ENCODE measurements at places on chromosomes 12 and 14.

DNA sequence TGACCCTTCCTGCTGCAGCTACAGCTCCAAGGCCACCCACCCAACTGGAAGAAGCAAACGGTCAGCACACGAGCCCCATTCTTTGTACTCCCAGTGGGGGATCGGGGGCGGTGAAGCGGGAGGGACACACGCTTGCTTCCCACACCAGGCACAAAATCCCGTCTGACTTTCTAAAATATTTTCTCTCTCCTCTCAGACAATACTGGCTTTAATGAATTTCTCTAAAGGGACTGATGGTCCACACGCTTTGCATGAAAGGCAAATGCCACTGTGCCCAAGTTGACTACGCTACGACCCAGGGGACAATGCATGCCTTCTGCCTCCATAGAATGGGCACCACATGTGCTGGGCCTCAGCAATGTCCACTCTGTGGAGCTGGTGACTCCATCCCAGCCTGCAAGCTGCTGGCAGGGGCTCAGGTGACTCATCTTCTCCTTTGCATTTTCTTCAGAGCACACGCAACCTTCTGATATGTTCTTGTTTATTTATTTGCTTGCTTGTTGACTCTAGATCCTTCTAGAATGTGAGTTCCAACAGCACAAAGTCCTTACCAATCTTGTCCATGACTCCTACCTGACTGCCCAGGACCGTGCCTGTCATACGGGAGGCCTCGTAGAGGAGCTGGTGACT lies 15.6 kb downstream of the SYNE3 start:
- no peak for DNase-seq

- DNase-seq: no peak
Measured at GRCh38 chr12:59408431-59408830, 187.4 kb upstream of the SLC16A7 start.

- no peak for DNase-seq
Measured at GRCh38 chr12:848882-849527, 96.6 kb downstream of the WNK1 start.

GRCh38 chr12:49043856-49044258 lies 16.7 kb downstream of the KMT2D start:
- DNase-seq: peak; percentile 69

DNA sequence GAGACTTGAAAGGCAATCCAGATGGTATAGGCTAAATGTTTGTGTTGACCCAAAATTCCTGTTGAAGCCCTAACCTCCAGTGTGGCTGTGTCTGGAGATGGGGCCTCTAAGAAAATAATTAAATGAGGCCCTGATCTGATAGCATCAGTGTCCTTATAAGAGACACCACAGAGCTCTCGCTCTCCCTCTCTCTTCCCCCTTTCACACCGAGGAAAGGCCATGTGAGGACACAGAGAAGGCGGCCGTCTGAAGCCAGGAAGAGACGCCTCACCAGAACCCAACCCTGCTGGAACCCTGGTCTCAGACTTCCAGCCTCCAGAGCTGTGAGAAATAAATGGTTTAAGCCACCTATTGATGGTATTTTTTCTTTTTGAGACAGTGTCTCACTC lies 87.5 kb downstream of the SCARB1 start:
- DNase-seq: no peak

GRCh38 chr12:94616203-94616729 lies 34.1 kb downstream of the TMCC3 start:
- no peak for DNase-seq

DNA sequence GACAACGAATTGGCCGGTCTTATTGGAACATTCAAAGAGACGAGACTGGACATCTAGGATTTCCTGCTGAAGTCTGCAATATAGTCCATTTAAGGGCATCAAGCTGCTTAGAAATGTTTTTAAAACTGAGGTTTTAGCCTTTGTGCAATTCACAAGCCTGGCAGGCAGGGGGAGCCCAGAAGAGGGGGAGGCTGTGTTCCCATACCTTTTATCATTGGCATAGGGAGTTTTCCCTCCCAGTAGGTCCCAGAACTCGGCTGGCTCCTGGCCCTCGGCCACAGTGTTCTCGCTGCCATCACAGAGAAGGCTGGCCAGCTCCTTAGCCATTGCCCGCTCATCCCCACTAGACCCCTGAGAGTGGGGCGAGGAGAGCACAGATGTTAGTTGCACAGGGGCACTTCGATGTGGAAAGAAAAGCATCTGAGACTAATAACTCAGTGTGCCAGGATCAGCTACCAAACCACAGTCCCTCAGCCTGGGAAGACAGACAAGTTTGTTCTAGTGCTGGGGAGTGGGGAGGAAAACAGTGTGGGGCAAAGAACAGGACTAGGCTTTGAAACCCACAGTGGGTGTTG lies 15.1 kb downstream of the AVIL start:
- DNase-seq: peak; percentile 48

DNA sequence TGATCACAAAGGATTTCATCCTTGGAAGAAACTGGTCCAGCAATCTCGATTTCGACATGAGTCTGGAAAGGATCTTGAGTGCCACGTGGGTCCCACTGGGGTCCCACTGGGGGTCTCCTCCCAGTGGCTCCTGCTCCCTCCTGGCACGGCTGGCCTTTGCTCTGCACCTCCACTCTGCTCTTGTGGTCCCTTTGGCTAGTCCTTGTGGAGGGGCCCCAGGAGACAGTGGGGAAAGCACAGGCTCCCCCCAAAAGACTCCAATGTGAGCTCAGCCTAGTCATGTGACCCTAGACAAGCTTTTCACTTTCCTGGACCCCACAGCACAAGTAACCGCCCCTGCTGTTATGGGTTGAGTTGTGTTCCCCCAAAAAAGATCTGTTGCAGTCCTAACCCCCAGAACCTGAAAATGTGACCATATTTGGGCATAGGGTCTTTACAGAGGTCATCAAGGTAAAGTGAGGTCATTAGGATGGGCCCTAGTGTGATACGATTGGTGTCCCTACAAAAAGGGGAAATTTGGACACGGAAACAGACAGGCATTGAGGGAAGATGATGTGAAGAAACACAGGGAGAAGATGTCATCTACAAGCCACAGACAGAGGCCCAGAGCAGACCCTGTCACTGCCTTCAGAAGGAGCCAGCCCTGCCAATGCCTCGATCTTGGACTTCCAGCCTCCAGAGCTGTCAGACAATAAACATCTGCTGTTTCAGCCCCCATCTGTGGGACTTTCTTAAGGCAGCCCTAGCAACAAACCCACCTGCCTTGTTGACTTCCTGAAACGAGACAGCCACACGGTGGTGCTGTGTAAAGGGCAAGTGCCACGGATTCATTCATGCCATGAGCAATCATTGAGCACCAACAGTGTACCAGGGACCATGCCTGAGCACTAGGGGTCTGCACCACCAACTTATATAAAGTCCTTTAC lies 23.8 kb upstream of the PPP2R5C start:
- no peak for DNase-seq

DNA sequence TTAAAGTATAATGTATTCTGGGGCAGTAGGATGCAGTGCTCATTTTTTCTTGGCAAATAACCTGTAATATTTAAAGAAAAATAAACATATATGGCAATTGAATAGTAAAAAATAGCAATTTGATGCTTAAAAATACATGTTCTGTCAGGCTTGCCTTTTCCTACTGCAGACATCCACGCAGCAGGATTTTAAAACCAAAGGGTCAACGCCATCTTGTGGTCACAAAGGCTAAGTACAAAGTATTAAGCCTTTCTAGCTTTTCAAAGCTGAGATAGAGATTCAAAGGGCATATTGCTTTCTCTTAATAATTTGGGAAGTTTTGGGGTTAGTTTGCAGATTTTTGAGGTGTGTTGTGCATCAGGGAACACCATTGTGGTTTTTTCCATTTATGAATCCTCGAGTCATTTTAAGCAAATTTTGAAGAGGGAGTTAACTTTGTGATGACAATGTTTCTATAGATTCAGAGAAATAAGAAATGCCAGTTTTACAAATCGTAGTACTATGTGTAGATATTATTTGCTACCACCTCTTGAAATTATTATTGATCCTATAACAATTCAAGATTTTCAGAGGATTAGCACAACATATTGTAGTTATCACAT lies 4.7 kb upstream of the CCER1 start:
- no peak for DNase-seq

GRCh38 chr12:41436076-41436475 lies 248.0 kb downstream of the PDZRN4 start:
- DNase-seq: no peak

DNA sequence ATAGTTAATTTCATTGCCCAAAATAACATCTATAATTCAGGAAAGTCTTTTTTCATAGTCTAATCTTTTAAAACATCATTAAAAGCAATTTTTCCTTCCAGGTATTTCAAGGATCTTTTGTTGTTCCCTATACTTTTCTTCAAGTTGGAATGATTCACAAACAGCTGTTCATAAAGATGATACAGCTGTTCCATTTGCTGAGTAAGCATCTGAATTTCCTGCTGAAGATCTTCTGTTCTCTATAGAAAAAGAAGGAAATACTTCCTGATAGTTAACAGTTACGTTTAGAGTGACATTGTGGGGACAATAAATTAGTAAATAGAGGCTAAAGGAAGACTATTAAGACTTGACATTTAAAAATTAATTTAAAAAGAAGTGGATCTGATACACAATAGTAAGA lies 30.3 kb upstream of the ESR2 start:
- DNase-seq: no peak
